ENCODE measurements at places on chromosomes 6 and 20.
A peak's percentile ranks its signal among the peaks of the same experiment; 100 is the strongest.

DNA sequence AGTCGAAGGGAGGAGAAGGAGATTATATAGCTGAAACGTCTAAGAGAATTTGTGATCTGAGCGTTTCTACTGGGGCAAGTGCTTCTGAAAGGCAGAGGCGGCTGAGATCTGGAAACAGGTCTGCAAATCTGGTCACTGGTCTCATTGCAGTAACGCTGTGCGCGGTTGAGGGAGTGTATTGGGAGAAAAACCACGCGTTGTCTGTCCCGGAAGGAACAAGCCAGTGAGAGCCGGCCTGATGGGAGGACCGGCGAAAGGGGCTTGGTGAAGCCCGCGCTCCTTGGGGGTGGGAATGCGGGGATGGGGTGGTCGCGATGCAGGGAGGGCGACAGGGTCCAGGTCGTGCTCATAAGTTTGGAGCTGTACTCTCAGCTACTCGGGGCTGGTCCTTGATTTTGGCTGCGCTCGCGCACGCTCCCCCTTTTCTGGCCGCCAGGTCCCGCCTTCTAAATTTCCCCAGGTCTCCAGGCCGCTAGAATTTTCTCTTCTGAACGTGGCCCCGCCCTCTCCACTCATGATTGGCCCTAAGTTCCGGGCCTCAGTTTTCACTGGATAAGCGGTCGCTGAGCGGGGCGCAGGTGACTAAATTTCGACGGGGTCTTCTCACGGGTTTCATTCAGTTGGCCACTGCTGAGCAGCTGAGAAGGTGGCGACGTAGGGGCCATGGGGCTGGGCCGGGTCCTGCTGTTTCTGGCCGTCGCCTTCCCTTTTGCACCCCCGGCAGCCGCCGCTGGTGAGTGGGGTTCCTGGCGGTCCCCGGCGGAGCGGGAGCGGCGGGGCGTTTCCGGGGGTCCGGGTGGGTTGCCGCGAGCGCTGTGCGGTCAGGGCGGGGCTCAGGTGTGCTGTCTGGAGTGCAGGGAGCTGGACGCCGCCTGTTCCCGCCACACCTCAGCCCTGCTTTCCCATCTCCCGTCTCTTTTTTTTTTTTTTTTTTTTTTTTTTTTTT, at the start of gene MICB:
Gene MICB, plus strand, starts transcription at position 615 of the 946 bp plus-strand sequence. Its CDS starts 49 bp downstream, at position 664.
- DNase-seq: peak; percentile 80

- DNase-seq: peak; percentile 43
Measured at GRCh38 chr6:27582928-27583725, 110.2 kb upstream of the ZNF184 start.

DNA sequence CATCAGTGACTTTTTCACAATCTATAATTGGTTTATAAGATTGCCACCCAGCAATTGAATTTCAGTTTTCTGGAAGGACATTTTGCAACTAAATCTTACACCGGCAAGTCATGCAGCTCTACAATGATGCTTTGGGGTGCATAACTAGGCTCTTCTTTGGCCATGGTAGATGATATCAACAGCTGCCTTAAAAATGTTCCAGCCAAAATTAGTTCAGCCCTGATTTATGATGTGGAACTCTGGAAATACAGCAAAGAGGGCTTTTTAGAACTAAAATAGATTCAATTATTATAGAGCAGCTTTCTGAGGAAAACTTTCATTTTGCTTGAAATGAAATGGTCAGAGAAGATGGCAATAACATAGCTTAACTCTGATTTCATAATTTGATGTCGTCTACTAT, 18.4 kb upstream of the MCM9 start:
- DNase-seq: no peak

- DNase-seq: no peak
Measured at GRCh38 chr6:11413117-11413687, 124.3 kb upstream of the TMEM170B start.

DNA sequence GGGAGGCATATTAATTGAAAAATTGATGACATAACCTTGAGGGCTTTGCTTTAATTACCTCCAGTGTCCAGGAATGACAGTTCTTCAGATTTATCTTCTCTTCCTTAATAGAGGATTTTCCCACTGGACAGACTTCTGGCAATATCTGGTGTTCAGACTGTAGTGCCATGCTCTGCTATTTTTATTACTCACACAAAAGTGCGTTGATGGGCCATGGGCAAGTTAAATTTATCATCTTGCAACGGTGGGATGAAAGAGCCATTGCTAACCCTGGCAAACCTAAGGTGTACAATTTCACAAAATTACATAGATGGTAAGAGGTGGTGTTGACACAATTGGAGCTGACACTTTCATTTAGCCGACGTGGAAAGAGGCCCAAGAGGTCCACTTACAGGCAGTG, 253.7 kb upstream of the PLCB4 start:
- DNase-seq: no peak

GRCh38 chr6:20408851-20409250, 7.2 kb downstream of the E2F3 start:
- DNase-seq: no peak

DNA sequence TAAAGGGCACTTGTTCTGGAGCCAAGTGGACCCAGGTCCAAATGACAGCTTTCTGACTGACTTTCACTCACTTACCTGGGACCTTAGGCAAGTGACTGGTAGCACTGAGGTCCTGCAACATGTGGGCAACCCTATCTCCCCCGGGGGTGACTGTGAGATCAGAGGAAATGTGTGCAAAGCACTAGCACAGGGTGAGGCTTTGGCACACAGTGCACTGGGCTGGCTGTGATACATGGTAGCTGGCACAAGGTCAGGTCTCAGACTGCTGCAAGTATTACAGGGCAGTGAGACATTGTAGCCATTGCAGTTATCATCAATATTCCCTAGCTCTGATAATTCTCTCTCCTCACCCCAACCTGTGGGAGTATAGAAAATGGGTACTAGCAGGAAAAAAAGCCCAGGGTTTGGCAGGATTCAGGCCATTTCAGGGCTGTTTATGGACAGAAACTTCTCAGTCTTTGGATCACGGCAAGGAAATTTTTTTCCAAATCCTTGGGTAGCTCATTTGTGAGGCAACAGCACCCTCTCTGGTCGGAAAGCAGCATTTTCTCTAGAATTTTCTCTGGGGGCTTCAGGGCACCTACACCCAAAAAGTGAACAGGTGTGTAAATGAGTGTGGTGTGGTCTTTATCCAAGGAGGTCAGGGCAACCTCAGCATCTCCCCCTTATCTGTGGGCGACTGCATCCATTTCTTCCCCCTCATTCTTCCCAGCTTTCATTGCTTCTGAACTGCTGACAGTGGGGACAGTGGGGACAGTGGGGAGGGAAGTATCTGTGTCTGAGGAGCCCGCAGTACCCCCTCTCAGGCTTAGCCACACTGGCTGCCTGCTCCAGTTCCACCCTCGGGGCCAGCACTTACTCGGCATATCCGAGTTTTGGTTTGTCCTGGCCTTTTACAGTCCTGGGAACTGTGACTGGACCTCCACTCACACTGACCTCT, 148.7 kb upstream of the PHACTR3 start:
- DNase-seq: no peak

GRCh38 chr6:43103253-43103876, 27.3 kb downstream of the PTK7 start:
- DNase-seq: no peak

DNA sequence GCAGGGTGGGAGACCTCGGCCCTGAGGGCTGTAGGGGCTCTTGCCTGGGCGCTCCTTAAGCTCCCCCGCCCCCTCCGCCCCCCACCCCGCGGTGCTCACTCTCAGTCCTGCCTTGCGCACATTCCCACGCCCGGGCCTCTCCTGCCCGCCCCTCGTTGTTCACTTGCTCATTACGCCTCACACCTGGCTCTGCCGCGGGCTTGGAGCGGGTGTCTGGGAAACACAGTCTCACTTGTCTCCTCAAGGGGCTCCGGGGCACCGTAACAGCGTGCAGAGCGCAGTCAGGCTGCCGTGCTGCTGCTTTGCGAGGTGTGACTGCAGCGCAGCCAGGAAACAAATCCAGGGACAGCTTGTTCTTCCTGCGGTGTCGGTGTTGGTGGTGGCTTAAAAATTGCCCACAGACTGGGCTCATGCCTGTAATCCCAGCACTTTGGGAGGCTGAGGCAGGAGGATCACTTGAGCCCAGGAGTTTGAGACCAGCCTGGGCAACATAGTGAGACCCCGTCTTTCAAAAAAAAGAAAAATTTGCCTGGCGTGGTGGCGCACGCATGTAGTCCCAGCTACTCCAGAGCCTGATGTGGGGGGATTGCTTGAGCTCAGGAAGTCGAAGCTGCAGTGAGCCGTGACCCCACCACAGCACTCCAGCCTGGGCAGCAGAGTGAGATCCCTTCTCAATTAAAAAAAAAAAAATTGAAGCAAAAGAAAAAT, 4.6 kb downstream of the NPBWR2 start:
- peak; percentile 1 for DNase-seq

GRCh38 chr6:900716-901605, 208.0 kb upstream of the EXOC2 start:
- DNase-seq: no peak

DNA sequence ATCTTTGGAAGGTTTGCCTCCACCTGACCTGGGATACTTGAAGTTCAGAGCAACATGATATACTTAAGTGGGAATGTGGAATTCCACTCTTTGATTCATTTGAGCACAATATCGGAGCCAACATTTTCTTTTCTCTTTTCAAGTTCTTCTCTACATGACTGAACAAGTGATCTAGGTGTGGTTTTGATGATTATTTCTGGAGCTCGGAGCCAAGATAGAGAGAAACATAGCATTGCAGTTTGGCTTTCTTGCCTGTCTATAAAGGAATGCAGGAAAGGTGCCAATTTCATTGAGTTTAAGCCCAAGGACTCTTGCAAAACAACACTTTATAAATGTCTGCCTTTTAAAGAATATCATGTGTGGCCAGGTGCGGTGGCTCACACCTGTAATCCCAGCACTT, 124.2 kb upstream of the FAM83B start:
- DNase-seq: no peak

GRCh38 chr6:40251637-40252300, 317.5 kb upstream of the MOCS1 start:
- no peak for DNase-seq

DNA sequence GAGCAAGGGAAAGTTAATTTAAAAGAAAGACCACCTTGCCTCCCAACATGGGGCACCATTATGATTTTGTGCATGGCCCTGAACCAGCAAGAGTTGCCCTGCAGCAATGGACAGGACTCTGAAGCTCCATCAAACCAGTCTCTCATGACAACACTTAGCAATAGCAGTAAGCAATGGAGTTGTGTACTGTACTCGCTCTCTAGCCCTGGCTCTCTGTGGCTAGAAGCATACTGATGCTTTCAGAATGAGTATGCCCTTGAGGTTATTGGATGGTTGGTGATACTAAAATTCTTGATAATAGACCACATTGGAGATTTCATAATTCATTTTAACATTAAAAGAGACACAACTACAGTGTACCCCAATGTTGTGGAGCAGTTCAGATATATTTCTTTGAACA, 23.2 kb upstream of the LMBRD1 start:
- no peak for DNase-seq

DNA sequence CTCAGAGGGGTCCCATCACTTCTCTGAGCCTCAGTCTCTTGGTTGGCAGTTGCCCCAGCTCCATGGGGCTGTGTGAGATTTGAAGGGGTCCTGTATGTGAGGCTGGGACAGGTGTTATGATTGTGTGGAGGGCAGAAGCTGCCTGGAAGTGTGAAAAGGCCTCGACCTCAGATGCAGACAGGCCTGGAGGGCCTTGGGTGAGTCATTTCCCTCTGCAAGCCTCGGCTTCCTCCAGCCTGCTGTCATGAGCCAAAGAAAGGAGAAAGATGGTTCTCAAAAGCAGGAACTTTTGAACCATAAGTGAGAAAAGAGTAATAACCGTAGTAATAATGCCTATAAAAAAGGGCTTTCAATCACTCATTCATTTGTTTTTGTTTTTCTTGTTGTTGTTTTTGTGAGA, 37.5 kb downstream of the SNAI1 start:
- DNase-seq: no peak

- no peak for DNase-seq
Measured at GRCh38 chr20:48164034-48164433, 378.8 kb upstream of the SULF2 start.

DNA sequence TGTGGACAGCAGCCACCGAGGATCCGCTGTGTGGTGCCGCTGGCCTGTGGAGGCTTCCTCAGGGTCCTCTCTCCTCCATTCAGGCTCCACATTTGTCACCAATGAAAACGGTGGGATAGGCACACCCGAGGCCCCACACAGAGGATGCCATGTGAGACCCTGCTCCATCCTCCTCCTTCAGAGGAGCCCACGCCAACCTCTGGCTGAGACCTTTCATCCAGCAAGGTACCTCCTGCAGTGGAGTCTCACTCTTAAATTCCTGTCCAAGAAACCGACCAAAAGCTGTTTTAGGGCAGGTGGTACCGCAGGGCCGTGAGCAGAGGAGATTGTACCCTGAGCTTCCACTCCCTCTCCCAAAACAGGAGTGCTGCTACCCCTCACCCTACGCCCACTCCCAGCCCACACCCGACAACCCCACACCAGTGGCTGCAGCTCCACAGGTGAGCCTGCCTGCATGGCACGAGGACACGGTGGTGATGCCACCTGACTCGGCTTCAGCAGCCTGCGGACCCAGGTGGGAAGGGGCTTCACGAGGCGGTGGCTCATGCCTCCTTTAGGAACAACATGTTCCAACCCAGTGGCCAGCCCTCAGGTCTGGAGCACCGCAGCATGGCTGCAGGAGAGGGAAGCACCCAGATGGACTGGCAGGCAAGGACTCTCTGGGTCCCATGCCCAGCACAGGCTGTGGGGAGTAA, 237.6 kb upstream of the AFDN start:
- no peak for DNase-seq

DNA sequence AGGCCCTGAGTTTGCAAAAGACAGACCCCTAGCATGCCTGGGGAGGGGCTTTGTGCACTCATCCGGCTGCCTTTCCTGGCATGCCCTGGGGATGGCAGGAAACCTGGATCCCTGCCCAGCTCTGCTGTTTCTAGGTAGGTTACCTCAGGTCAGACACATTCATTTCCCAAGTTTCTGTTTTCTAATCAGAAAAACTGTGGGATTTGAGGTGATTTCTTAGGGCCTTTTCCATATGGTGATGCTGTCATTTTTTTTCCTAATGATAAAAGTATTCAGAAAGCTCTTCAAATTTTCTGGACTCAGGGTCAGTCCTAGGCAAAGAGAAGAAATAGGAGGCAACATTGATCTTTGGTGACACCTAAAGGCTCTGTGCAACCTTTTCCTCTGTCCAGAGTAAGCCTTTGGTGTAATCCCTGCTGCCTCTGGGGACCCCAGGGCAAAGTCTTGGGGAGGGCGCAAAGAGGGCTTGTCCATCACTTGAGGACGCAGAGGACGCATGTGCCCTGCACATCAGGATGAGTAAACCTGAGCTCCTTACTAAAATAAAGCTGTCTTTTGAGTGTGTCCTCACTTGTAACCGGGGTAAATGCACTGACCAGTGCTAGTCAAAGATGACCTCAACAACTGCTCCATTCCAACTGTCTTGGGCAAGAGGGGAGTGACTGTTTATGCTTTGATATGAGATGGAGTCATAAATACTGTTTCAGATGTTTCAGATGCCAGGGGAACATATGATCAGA, 13.5 kb upstream of the TRAM2 start:
- no peak for DNase-seq

All from T-helper 2 cell (primary cell).